A549 treated with CpdA at 1 μM for 4 hours (cell line): ENCODE measurements at places on chromosomes 7 and 10. TPM values are rescaled to one million over a fixed set of nuclear protein-coding genes. Genes with fewer than 3 reads are reported as not detected.

Gene DNAJC12
- 56.2 to 75.8 TPM (median 66.0 TPM) in 5 replicates for total RNA-seq

Gene KEL
- total RNA-seq, result 1.1 TPM in 1 of 5 replicates, not detected in the others

Gene ANXA8L1
- total RNA-seq, result 80.3 to 122 TPM (median 96.8 TPM) in 5 replicates

Gene PTPRZ1
- not detected in 5 replicates for total RNA-seq

Gene COL26A1
- 0.35 to 0.45 TPM (median 0.38 TPM) in 5 replicates for total RNA-seq

Gene GIMAP4
- not detected in 5 replicates for total RNA-seq

Gene NPC1L1
- 0.05 to 0.13 TPM (median 0.06 TPM) in 4 of 5 replicates, not detected in the other for total RNA-seq

Gene AZGP1
- total RNA-seq, result not detected in 5 replicates

Gene IFIT1B
- total RNA-seq, result not detected in 5 replicates

Gene ZNF804B
- total RNA-seq, result not detected in 5 replicates

Gene SRRM3
- total RNA-seq, result 5.6 to 8.2 TPM (median 7.6 TPM) in 5 replicates

Gene HYAL4
- 0.08 to 0.13 TPM (median 0.09 TPM) in 3 of 5 replicates, not detected in the others for total RNA-seq

Gene PDLIM1
- total RNA-seq, result 143 to 157 TPM (median 154 TPM) in 5 replicates

Gene GATA3
- 6.0 to 7.2 TPM (median 6.5 TPM) in 5 replicates for total RNA-seq

Gene PRR15
- total RNA-seq, result 1.1 to 1.3 TPM (median 1.3 TPM) in 5 replicates

Gene PDSS1
- 13.7 to 18.4 TPM (median 16.3 TPM) in 5 replicates for total RNA-seq

Gene CABCOCO1
- total RNA-seq, result 0.14 to 1.5 TPM (median 0.54 TPM) in 5 replicates

Gene SPDYE2
- not detected in 5 replicates for total RNA-seq

Gene LRIT1
- not detected in 5 replicates for total RNA-seq

Gene LIPM
- not detected in 5 replicates for total RNA-seq

Gene GRID2IP
- 0.01 TPM in 1 of 5 replicates, not detected in the others for total RNA-seq

Gene NEUROD6
- not detected in 5 replicates for total RNA-seq

Gene AFAP1L2
- 20.9 to 28.2 TPM (median 27.3 TPM) in 5 replicates for total RNA-seq

Gene DENND11
- total RNA-seq, result 6.0 to 7.6 TPM (median 6.9 TPM) in 5 replicates

Gene GRID1
- 0.17 to 0.35 TPM (median 0.33 TPM) in 5 replicates for total RNA-seq

Gene TMEM196
- total RNA-seq, result not detected in 5 replicates

Gene KDM7A
- total RNA-seq, result 1.9 to 3.0 TPM (median 3.0 TPM) in 5 replicates

Gene VWDE
- total RNA-seq, result 0.31 to 0.84 TPM (median 0.48 TPM) in 5 replicates

Gene CFAP69
- total RNA-seq, result 1.3 to 2.0 TPM (median 1.6 TPM) in 5 replicates

Gene CDH23
- total RNA-seq, result 2.0 to 2.9 TPM (median 2.2 TPM) in 5 replicates

Gene CRPPA
- 0.52 to 0.79 TPM (median 0.70 TPM) in 5 replicates for total RNA-seq

Gene SPDYE16
- not detected in 5 replicates for total RNA-seq

Gene NUTM2E
- total RNA-seq, result 0.29 to 0.52 TPM (median 0.45 TPM) in 5 replicates

Gene EFCAB10
- total RNA-seq, result 2.9 to 4.1 TPM (median 3.4 TPM) in 5 replicates

Gene FAM25A
- 1.1 TPM in 1 of 5 replicates, not detected in the others for total RNA-seq

Gene SGPL1
- 26.8 to 37.4 TPM (median 27.9 TPM) in 5 replicates for total RNA-seq

Gene NRP1
- total RNA-seq, result 76.7 to 126 TPM (median 97.3 TPM) in 5 replicates

Gene ADAM22
- total RNA-seq, result 0.14 to 0.55 TPM (median 0.24 TPM) in 5 replicates

Gene NEUROG3
- total RNA-seq, result not detected in 5 replicates

Gene UCN3
- not detected in 5 replicates for total RNA-seq

Gene DBNL
- 61.7 to 70.9 TPM (median 66.3 TPM) in 5 replicates for total RNA-seq

Gene SCD
- 147 to 216 TPM (median 184 TPM) in 5 replicates for total RNA-seq
